CD4-positive, alpha-beta T cell treated with Interleukin-2 at 100 ng/mL for 4 hours (primary cell): ENCODE measurements at places on chromosomes 16 and 17.

DNA sequence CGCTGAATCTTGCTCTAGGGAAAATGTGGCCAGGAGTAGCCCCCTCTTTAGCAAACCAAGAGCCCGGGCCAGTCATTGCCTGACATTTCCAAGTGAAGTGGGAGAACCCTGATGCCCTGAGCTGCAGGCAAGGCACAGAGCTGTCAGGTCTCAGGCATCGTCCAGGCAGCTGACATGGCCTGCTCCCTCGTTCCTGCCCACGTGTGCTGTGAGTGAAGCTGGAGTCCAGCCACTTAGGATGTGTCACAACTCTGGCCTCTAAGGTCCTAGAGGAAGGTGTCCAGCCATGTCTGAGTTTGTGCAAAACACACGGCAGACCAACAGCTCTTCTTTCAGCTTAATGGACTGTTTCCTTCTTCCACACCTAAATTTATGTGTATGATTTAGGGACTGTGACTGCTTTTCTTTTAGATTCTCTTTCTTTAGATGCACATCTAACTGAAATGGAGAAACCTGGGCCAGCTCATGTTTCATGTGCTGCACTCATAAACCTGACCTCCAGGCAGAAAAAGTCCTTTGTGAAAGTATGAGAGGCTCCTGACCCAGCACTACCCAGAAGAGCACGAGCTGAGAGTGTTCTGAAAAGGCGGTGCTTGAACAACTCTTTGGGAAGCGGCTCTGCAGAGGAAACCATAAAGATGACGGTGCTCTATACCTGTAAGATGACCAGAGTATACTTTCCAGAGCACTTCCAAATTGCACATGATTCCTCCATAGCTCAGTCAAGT lies 14.8 kb upstream of the LIMD2 start:
- no peak for DNase-seq

DNA sequence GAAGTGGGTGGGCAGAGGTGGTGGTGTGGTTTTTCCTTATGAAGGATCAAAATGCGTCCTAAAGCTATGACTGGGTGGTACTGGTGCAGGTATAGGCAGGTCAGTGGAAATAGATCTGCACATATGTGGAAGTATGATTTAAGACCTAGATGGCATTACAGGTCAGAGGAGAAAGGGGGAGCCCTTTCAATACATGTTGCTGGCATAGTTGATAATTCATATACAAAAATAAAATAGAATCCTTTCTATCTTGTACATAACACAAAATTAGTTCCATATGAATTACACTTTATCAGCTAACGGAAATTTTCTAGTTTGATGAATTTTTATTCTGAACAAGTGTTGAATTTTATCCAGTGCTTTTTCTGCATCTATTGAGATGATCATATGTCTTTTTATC lies 20.8 kb upstream of the PIK3R5 start:
- DNase-seq = no peak

- DNase-seq = no peak
Observed at GRCh38 chr16:19861133-19861532, 23.5 kb downstream of the GPRC5B start.

DNA sequence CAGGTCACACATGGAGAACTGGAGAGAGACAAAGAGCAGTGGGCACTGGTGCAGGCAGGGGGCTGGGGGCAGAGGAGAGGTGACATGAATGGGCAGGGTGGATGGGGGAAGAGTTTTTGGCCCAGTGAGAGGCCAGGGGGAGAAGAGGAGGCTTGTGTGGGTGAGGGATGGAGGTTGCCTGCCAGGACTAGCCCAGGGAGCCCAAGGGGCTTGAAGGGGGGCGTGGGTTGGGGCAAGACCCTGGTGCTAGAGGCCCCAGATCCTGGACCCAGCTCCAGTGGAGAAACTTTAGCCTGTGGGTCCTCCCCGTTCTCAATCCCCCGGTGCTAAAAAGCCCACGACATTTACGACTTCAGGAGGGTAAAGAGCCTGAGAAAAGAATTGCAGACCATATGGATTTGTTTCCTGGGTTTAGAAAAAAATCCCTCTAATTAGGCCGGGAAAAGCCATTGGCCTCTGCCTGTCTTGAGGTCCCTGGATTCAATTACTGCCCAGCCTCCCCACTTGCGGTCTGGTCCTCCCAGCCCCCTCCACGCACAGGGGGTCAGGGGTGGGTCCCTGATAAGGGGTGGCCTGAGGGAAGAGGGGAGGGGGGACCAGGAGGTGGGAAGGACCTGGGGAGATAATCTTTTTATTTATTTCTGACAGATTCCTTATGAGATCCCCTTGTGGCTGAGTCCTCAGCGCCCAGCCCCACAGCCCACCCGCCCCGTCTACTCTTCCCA lies 33.0 kb downstream of the NGFR start:
- DNase-seq = no peak

DNA sequence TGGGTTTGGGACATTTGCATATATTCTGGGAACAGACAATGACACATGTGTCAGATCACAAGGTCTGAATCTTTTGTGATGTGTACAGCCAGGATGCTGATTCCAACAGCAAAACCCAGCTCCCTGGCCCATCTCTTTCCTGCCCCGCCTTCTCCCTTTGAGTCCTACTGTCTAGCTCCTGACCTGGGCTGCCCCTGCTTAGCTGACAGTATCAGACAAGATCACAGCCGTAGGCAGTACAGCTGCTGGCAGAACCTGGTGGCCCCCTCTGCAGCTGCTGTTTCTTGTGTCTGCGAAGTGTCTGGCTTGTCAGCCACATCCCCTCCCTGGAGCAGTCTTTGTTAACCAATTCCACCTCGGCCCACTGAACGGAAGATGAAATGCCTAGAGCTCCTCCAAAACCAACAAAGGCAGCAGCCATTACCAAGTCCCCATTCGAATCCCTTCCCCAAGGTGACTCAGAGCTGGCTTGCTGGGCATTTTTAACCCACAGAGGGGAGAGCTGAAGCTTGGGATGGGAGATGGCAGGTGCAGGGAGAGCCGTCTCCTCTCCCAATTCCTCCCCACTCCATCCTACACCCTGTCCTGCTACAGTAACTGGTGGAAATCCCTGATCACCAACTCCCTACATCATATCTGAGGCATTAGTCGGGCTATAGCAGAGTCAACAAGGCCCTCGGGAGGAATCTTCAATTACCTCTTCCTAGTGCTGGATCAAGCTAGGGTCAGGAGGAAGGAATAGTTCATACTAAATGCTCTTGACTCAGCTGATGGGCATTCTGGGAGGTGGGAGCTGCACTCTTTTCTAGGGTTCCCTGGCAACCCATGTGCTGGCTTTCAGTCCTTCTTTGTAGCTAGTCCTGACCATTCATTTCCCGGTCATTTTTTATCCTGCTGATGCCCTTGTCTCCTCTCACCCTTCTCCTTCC lies 5.8 kb downstream of the PIPOX start:
- DNase-seq = no peak

DNA sequence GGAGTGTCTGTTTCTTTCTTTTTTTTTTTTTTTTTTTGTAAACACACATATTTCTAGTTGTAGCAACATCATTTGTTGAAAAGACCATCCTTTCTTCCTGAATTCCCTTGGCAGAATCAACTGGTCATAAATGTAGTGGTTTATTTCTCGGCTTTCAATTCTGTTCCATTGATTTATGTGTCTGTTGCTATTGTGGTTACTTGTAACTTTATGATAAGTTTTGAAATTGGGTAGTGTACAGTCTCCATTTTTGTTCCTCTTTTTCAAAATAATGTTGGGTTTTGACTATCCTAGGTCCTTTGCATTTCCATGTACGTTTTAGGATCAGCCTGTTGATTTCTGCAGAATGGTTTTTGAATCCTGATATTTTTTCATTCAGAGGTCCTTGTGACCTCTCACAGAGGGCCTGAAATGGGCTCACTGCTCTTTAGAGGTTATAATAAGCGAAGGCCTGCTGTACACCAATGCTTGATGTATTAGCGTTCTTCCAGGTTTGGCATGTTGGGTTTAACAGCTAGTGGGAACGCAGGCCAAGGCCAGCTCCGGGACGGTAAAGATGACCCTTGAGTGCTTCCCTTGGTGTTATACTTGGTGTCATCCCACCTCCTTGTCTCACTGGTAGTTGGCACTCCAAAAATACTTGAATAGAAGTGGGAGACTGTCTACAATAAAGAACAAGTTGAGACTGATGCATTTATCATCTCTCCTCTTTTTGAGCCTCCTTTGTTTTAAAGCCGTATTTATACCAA lies 43.8 kb downstream of the ZNRF1 start:
- DNase-seq = no peak

- DNase-seq = no peak
Observed at GRCh38 chr17:68820476-68820824, 134.7 kb downstream of the ABCA8 start.

DNA sequence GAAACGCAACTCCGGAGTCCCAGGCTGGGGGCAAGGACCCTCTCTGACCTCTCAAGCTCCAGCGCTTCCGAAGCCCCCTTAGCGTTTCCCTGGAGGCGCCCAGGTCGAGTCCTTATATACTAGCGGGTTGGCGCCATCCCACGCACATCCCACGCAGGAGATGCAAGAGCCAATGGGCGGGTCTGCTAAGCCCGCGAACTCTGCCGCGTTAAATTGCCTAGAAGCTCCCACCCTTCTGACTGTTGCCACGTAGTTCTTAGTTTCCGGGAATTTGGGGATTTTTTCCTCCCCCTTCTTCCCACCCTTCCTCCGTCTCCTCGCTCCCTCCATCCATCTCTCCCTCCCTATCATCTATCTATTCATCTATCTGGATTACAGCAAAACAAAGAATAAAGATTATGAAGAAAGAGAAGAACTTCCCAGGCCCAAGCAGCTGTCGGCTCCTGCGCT lies at the start of gene SLFN11:
Gene SLFN11, minus strand, starts transcription at position 88 of the 450 bp plus-strand sequence. CDS start 9,814 bp downstream, outside the sequence.
- peak; percentile 77 for DNase-seq

- DNase-seq = no peak
Observed at GRCh38 chr17:16378636-16379282, 2.1 kb upstream of the UBB start.

GRCh38 chr17:28381141-28381825 lies 9.8 kb downstream of the SARM1 start:
- DNase-seq = no peak

DNA sequence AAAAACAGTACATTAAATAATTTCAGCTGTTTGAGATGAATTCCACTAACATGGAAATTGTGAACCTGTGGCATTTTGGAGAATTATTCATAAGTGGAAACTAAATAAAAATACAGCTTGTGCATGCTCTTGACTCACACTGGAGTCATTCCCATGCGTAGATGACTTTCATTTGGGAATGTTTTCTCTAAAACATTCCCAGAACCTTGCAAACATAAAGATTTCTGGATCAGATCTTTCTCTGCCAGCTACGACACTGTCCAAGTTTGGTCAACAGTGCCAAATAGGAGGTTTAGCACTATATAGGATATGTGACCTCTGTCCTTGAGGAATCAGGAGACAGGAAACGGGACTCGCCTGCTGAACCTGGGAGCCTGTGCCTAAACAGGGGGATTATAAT lies 400.9 kb downstream of the SLC39A11 start:
- DNase-seq = no peak

DNA sequence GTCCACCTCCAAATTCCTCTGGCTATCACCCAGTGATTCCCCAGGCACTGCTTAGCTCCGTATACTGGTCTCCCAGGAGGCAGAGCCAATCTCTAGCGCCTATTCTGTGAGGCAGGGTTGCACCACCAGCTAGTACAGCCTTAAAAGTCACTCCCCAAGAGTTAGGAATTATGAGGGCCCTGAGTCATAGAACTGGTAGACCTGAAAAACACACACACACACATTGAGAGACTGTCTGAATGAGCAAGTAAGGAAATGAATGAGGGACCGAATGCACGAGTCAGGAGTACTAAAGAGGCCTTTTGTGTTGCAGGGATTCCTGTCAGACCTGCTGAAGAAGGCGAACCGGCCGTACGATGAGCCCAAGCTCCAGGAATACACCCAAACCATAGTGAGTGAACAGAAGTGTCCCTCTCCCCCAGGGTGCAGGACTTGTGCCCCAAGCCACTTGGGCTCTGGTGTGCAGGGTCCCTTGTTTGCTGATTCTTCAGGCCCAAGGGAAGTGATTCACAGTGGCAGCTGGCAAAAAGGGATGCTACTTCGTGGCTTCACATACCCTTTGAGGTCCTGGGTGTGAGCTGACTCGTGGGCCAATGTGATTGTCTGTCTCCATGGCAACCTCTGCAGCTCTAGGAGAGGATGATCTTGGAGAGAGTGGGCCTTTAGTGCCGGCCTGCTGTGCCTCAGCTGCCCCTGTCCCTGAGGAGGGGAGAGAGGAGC lies 24.7 kb downstream of the CALB2 start:
- DNase-seq = no peak

- no peak for DNase-seq
Observed at GRCh38 chr17:76467366-76467765, at the start of gene AANAT. Gene AANAT, plus strand, starts transcription at chr17:76467603. Its CDS starts 1,144 bp downstream, at chr17:76468747.

- no peak for DNase-seq
Observed at GRCh38 chr16:51815523-51815922, 664.5 kb upstream of the SALL1 start.

- no peak for DNase-seq
Observed at GRCh38 chr16:57826706-57827625, 24.7 kb upstream of the KIFC3 start.

DNA sequence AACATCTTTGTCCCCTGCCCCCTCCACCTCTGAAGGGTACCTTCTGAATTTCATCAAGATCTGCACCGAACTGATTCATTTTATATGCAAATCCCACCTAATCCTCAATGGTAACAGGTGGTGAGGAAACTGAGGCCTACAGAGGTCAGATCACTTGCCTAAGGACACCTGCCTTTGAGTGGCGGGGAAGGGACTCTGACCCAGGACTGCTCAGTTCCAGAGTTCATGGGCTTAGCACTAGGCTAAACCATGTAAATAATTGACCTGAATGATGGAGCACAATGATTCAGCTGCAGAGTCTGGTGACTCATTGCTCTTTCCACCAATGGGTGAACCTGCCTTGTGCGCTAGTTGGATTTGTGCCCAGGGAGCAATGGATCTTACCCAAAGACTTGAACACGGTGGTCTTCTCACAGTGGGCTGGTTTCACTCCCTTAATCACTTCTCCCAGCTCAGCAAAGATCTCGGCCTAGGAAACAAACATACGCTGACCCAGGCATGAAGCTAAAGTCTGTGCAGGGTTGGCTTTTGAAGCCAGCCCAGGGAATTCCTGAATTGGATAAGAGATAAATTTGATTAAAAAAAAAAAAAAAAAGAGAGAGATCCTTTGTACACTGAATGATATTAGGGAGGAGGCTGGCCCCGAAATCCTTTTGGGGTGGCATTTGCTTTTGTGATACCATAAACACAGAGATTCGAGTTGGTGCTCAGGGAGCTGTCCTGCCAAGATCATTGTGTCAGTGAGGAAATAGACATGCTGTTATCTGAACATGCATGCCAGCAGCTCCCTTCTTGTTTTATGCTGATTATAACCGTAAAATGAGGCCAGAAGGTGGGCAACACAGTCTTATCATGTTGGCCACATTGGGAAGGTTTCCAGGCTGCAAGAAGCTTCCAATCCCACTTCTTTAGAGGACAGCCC lies 17.0 kb downstream of the CRYM start:
- DNase-seq = no peak

DNA sequence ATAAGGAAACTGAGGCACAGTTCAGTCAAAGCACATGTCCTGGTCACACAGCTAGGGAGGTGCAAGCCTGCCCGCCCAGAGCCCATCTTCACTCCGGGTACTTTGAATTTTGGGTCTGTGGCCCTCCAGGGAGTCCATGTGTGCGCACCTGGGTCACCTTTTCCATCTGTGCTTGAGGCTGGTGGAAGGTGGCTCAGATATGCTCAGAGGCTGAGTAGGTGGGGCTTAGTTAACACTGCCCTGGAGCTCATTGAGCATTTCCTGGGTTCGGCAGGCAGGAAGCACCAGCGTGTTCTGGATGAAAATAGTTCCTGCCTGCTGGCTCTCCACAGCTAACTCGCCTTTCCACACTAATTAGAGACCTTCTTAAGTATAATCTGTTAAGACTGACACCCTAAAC lies 19.2 kb downstream of the FAM234A start:
- peak; percentile 15 for DNase-seq
